CD8-positive, alpha-beta memory T cell (primary cell): ENCODE measurements at places on chromosomes 5 and 9. TPM values are rescaled to one million over a fixed set of nuclear protein-coding genes. Genes with fewer than 3 reads are reported as not detected.

Gene NME5
- not detected for total RNA-seq

Gene PANK3
- total RNA-seq = 61.3 TPM

Gene SHOC1
- not detected for total RNA-seq

Gene PCDHB16
- not detected for total RNA-seq

Gene TTC16
- 1.8 TPM for total RNA-seq

Gene CCDC192
- total RNA-seq = not detected

Gene TMC1
- not detected for total RNA-seq

Gene SLC34A3
- total RNA-seq = not detected
